Pancreas (tissue), 10 donors: ENCODE measurements at places on chromosomes 16 and 17. TPM values are rescaled to one million over a fixed set of nuclear protein-coding genes. Genes with fewer than 3 reads are reported as not detected.
A peak's percentile ranks its signal among the peaks of the same experiment; 100 is the strongest.

- no peak for DNase-seq
Measured at GRCh38 chr16:60064026-60064425, 1329.9 kb upstream of the GOT2 start.

DNA sequence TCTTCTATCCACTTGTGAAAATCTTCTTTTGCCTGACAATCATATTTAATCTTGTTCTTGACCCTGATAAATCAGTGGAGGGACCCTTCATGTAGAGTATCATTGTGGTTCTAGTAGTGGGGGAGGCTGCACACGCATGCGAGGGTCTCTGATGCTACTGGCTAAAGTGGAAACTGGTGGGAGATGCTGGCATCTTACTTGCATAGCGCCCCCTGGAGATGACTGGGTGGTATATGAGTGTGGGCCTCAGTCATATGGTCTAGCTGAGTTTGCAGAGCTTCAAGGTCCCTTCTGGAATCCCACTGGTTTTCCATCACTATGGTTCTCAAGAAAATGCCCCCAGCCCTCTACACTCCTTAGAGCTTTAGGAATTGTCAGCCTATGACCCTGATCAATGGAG, 236.4 kb upstream of the AXIN2 start:
- DNase-seq: no peak

- DNase-seq: no peak
Measured at GRCh38 chr17:81050645-81051625, 16.0 kb downstream of the BAIAP2 start.

- DNase-seq: no peak
Measured at GRCh38 chr17:69949973-69950695, 124.9 kb upstream of the KCNJ16 start.

- DNase-seq: peak; percentile 44
Measured at GRCh38 chr17:66351033-66351432, 48.6 kb downstream of the PRKCA start.

Gene CCL14
- polyA plus RNA-seq: 5.7 TPM
